Pericardium fibroblast (primary cell): ENCODE measurements at places on chromosomes 4 and X. TPM values are rescaled to one million over a fixed set of nuclear protein-coding genes. Genes with fewer than 3 reads are reported as not detected.

The CYP4V2 gene
- 11.2 and 14.9 TPM in 2 replicates for total RNA-seq

The IL15 gene
- 1.6 and 3.7 TPM in 2 replicates for total RNA-seq

The TCEAL4 gene
- 119 and 253 TPM in 2 replicates for total RNA-seq

The RNF128 gene
- 0.17 TPM in 1 of 2 replicates, not detected in the other for total RNA-seq

The PLS3 gene
- 142 and 249 TPM in 2 replicates for total RNA-seq
